ENCODE measurements at places on chromosomes 1 and 21.

- peak; percentile 83 for DNase-seq
Observed at GRCh38 chr1:198018529-198018928, 101.4 kb downstream of the LHX9 start.

DNA sequence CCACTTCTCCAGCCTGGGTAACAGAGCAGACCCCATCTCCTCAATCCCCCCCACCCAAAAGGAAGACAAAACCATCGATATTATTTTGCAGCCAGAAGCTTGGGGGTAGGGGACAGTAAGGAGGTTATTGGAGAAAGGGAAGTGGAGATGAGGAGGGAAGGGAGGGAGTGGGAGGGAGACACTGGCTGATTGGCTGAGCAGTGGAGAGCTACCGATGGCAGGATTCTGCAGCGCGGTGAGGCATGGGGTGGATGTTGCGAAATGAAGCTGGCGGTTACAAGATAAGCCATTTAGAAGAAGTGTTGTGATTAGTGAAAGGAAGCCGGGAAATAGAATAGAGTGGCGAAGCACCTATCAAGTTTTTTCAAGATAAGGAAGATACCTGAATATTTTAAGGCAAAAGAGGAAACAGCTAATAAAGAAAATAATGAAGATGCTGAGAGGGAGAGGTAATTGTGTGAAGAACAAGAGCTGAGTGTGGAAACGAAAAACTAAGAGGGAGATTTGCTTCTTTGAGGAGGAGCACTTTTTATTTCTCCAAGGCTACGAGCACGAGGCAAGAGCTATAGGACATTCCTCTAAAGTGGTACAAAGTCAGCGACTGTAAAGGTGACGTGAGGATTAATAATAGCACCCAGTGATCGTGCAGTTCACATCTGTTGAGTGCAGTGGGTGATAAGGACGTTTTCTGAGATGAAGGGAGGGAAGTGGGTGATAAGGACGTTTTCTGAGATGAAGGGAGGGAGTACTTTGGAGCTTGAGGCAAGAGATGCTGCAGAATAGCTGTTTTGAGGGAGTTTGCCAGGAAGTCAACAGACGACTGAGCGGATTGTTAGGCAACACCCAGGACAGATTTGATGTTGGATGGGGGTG lies 103.2 kb upstream of the KIF26B start:
- no peak for DNase-seq

DNA sequence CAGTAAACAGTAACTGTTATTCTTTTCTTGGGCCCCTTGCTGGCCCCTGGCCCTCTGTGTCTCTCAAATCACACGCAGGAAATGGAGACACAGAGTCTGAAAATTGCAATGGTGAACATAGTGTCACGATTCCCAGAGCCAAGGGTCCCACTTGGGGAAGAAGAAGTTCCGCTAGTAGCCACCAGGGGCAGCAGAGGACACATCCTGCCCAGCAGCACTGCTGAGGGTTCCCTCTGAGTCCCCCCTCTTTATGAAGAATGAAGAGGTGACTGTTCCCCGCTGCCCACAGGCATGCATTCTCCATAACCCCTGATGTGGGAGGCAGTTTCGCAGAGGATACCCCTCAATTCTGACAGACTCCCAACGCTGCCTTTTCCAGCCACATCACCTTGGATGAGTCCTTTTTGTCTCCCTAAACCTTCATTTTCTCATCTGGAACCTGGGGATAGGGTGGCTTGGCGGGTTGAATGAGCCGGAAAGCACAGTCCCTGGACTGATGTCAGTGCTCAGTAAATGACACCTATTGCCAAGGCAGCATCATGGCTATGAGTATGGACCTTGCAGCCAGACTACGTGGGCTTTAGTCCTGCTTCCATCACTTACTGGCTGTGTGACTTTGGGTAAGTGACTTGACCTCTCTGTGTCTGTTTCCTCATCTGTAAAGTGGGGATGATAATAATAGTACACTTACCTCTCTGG lies 238.0 kb upstream of the TMEM51 start:
- DNase-seq: peak; percentile 22

- DNase-seq: no peak
Observed at GRCh38 chr1:181793831-181794230, 267.7 kb downstream of the ZNF648 start.

DNA sequence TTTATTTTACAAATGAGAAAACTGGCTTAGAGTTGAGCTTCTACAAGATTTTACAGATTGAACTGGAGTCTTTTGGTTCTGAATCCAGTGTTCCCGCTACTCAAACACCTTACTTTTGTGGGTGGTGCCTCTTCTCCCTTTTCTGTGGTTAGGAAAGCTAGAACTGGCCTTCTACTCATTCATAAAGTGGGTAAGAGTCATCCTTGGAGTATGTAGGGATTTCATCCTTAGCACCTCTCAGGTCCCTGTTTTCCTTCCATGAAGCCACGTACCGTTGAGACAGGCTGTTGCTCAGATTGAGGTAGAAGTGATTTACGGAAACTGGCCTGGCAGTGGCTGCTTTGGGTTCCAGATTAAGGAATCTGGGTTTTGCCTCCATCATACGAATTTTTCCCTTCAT lies 35.8 kb downstream of the WNT4 start:
- DNase-seq: peak; percentile 43

GRCh38 chr21:18058731-18059398 lies 185.8 kb upstream of the CHODL start:
- no peak for DNase-seq

GRCh38 chr21:17050646-17051045 lies 462.2 kb upstream of the CXADR start:
- no peak for DNase-seq

DNA sequence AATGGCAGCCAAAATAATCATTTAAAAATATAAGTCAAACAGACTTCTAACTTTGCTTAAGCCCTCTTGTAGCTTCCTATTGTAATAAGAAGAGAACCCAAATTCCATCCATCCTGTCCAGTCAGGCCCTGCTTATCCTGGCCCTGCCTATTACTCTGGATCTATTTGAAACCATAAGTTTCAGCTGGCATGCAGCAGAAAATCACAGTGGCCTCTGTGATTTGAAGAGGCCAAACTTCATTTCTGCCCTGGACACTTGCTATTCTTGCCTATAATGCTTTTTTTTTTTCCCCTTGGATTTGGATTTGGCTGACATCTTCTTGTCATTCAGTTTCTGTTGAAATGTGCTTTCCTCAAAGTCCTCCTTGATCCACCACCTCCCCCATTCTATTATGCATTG lies 642.8 kb downstream of the USP25 start:
- no peak for DNase-seq

- no peak for DNase-seq
Observed at GRCh38 chr1:70979881-70980280, 67.7 kb downstream of the PTGER3 start.

DNA sequence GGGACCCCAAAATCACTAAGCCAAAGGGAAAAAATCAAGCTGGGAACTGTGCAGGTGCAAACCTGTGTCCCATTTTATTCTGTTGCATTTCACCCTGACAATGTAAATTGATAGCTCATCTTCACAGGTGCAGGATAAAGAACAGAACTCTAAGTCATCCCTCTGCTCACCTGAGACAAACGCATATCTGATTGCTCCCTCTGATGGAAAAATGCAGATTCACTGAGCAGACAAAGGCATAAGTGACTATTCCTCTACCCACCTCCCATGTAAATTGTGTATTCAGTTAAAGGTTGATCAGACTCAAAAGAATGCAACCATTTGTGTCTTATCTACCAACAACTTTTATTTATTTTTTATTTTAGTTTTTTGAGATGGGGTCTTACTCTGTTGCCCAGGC lies 644.2 kb downstream of the PTPRU start:
- DNase-seq: no peak

- DNase-seq: no peak
Observed at GRCh38 chr1:116287341-116288200, 85.5 kb upstream of the ATP1A1 start.

DNA sequence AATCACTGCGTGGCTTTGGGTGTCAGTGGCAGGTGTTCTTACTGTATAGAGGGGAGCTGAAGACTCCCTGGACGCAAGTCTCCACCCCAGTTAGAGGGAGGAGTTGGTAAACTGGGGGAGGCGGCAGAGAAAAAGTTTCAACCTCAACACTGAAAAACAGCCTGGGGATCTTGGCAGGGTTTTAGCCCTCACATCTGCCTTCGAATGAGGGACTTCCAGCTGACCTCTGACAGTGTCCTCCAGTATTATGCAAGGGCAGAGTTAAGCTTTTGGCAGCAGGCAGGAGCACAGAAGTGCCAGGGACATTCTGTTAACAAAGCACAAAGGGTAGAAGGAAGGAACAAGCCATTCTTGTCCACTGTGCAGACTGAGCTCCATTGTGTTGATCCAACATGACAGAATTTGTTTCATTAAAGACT lies 41.2 kb upstream of the RAB4A start:
- no peak for DNase-seq

GRCh38 chr1:230797942-230798365 lies 50.8 kb downstream of the CAPN9 start:
- DNase-seq: peak; percentile 81

DNA sequence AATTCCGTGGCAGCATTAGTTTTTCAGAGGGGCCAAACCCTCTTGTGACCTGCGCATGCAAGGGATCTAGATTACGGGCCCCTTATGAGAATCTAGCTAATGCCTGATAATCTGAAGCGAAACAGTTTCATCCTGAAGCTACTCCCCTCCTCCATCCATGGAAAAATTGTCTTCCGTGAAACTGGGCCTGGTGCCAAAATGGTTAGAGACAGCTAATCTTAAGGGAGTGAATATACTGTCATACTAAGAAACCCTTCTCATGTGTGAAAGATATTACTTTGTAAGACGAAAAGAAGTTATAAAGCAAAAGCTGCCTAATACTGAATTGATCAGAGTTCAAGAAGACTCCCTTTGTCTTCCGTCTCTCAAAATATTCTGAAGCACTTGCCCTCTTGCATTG lies 166.3 kb downstream of the DUSP10 start:
- DNase-seq: peak; percentile 17

GRCh38 chr1:68460935-68461334 lies 11.2 kb upstream of the RPE65 start:
- no peak for DNase-seq

GRCh38 chr1:26826261-26827105 lies at the start of gene ZDHHC18:
Gene ZDHHC18 (plus strand): TSS chr1:26826688. CDS start chr1:26826805, 117 bp downstream.
- DNase-seq: peak; percentile 35

- no peak for DNase-seq
Observed at GRCh38 chr1:87885278-87886025, 556.8 kb downstream of the LMO4 start.

- DNase-seq: no peak
Observed at GRCh38 chr1:34865573-34865972, 6.0 kb upstream of the SMIM12 start.

- DNase-seq: peak; percentile 73
Observed at GRCh38 chr1:150281221-150281757, 1.1 kb upstream of the CIART start.

GRCh38 chr1:211520641-211521040 lies 28.7 kb upstream of the RD3 start:
- no peak for DNase-seq

DNA sequence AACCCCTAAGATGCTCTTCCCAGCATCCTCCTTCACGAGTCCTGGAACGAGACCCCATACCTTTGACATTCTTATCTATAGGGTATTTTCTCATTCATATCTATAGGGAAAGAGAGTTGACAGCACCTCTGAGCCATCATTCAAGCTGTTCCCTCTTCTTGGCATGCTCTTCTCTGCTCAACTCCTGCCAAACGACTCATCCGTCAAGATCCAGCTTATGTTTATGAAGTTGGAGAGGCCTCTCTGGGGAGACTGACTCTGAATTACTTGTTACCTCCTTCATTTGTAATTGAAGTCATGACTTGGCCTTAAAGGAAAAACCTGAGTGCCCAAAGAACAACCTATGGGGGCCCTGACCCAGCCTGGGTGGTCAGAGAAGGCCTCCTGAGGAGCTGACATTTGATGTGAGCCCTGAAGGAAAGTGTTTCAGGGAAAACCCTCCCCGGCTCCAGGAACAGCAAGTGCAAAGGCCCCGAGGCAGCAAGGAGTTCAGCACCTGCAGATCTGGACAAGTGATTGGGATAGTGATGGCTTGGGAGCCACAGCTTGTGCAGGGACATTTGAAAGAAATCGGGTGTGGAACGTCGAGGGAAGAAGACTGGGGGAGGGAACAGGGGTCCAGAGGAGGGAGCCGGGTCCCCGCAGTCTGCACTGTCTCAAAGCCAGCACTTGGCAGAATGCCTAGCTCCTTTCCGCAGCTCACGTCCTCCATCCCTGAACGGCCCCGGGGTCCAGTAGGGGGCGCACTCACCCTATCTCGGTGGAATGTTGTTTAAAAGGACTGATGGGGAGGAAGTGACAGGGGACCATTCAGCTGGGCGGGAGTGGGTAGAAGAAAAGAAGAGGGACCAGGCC lies 14.0 kb upstream of the CDA start:
- DNase-seq: peak; percentile 75

DNA sequence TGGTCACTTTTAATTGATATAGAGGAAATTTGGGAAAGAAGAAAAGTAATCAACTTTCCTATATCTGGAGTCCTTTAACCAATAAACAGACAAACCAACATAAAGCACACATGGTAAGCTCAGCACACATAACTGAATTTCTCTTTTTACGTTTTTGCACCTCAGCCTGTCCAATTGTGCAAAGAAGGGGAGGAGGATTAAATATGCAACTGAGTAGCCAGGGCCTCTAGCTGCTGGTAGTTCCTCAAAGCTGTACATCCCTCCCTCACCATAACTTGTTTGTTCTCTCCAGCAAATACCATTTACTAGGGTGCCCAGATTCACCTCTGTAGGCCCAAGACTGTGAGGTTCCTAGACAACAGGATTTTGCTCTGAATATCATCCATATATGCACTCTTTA lies 25.4 kb downstream of the ST6GALNAC5 start:
- DNase-seq: no peak

GRCh38 chr1:119767486-119767885 lies 1.2 kb downstream of the HMGCS2 start:
- DNase-seq: no peak

DNA sequence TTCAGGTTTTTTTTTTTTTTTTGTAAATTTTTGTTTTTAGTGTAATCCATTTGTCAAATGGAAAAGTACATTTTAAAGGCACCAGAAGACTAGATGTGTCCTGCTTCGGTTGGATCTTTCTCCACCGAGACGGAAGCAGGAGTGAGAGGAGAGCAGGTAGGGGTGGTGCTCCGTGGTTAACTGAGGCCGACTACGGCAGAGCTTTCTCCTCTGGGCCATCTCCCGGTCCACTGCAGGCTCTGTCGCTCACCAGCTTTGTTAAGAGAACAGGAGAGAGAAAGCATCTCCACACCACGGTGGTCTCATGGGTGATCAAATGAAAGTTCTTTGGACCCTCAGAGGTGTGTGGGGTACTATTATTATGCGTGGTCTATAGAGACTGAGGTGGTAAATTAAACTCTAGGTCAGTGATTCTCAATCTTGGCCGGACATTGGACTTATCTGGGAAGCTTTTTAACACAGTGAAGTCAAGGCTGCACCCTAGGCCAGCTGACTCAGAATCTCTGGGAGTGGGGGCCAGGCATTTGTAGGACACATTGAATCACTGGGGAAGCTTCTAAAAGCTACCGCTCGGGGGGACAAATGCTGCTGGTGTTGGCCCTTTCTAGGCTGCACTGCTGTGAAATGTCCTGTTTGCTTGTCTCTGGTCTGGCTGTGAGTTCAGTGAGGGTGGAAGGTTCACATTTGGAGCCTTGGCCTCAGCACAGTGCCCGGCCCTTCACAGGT lies 25.0 kb downstream of the ABCA4 start:
- peak; percentile 87 for DNase-seq

- peak; percentile 68 for DNase-seq
Observed at GRCh38 chr1:17059391-17060305, 5.8 kb upstream of the SDHB start.

- DNase-seq: peak; percentile 81
Observed at GRCh38 chr1:118960567-118961136, 27.5 kb downstream of the TBX15 start.

GRCh38 chr1:242876030-242876429 lies 351.5 kb upstream of the PLD5 start:
- no peak for DNase-seq

GRCh38 chr21:35578347-35578782 lies 482.0 kb downstream of the SETD4 start:
- DNase-seq: peak; percentile 81
